ENCODE measurements at places on chromosomes 16 and 17.

- peaks cover 7% of the 10 kb centered on the region for H3K4me1 ChIP-seq
- H3K4me3 ChIP-seq, result no peak overlapping the region
- H3K27me3 ChIP-seq, result peaks cover 22% of the 10 kb centered on the region
- H3K36me3 ChIP-seq, result no peaks in the 10 kb centered on the region
- DNase-seq, result no peak
- no peak overlapping the region for H3K27ac ChIP-seq
These were observed 65.0 kb downstream of the CRISPLD2 start for GRCh38 chr16:84884596-84885341.

DNA sequence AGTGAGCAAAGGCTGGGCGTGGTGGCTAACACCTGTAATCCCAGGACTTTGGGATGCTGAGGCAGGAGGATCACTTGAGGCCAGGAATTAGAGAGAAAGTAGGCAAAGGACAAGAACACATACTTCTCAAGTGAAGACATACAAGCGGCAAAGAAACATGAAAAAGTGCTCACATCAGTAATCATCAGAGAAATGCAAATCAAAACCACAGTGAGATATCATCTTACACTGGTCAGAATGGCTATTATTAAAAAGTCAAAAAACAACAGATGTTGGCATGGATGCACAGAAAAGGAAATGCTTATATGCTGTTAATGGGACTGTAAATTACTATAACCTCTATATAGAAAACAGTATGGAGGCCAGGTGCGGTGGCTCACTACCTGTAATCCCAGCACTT lies 12.2 kb upstream of the SLX4 start:
- DNase-seq, result no peak
- H3K27me3 ChIP-seq, result no peaks in the 10 kb centered on the region
- H3K36me3 ChIP-seq, result no peaks in the 10 kb centered on the region
- no peak overlapping the region for H3K4me3 ChIP-seq
- no peak overlapping the region for H3K27ac ChIP-seq

- DNase-seq, result no peak
- no peak overlapping the region for H3K4me3 ChIP-seq
- H3K27ac ChIP-seq, result no peak overlapping the region
- H3K36me3 ChIP-seq, result peaks cover 2% of the 10 kb centered on the region
- no peaks in the 10 kb centered on the region for H3K27me3 ChIP-seq
These were observed 34.2 kb upstream of the PLCG2 start for GRCh38 chr16:81744911-81745310.

GRCh38 chr16:12902511-12903372 lies 1.3 kb downstream of the SHISA9 start:
- no peaks in the 10 kb centered on the region for H3K36me3 ChIP-seq
- DNase-seq, result no peak
- peaks cover 61% of the 10 kb centered on the region for H3K27me3 ChIP-seq
- no peak overlapping the region for H3K27ac ChIP-seq

GRCh38 chr17:36703860-36704266 lies 102.5 kb downstream of the MRM1 start:
- H3K4me1 ChIP-seq, result no peaks in the 10 kb centered on the region
- peak; percentile 67 for DNase-seq
- no peak overlapping the region for H3K27ac ChIP-seq
- no peaks in the 10 kb centered on the region for H3K36me3 ChIP-seq
- peaks cover 39% of the 10 kb centered on the region for H3K27me3 ChIP-seq

DNA sequence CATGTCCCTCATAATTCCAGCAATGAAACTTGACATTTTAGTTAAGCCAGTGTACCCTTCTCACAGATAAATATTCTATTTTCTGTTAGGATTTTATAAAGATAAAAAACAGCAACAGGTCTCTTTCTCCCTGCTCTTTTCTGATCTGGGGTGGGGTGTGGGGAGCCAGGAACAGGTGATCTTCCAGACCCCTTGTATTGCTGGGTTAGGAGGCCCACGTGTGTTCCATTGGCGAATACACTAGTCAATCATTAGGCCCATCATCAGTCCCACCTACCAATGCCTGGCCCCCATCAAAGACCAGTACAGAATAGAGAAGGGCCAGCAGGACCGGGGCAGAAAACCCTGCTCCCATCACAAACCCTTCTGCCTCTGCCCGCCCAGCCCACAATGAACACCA lies 40.3 kb upstream of the TOB1 start:
- H3K4me1 ChIP-seq, result peaks cover 76% of the 10 kb centered on the region
- H3K27me3 ChIP-seq, result no peaks in the 10 kb centered on the region
- no peak overlapping the region for H3K4me3 ChIP-seq

Data from activated naive CD8-positive, alpha-beta T cell treated with anti-CD3 and anti-CD28 coated beads, Interleukin-2, amount 50 U/mL, for 24 hours (primary cell).